ENCODE measurements at places on chromosomes 16 and 17. TPM values are rescaled to one million over a fixed set of nuclear protein-coding genes. Genes with fewer than 3 reads are reported as not detected.

GRCh38 chr16:3035972-3036725 lies 595 bp downstream of the BICDL2 start:
- H3K27ac ChIP-seq, result peak overlapping the region; percentile 37
- peaks cover 31% of the 10 kb centered on the region for H3K4me1 ChIP-seq
- no peaks in the 10 kb centered on the region for H3K36me3 ChIP-seq
- peaks cover 27% of the 10 kb centered on the region for H3K27me3 ChIP-seq
- H3K4me3 ChIP-seq, result peak overlapping the region; percentile 55

- DNase-seq, result no peak
- no peaks in the 10 kb centered on the region for H3K36me3 ChIP-seq
- no peak overlapping the region for H3K27ac ChIP-seq
- H3K4me3 ChIP-seq, result no peak overlapping the region
- H3K27me3 ChIP-seq, result no peaks in the 10 kb centered on the region
- peaks cover 3% of the 10 kb centered on the region for H3K4me1 ChIP-seq
These were observed 23.3 kb upstream of the STH start for GRCh38 chr17:45975640-45976295.

Gene OTOP3
- not detected for total RNA-seq

Gene SEPTIN1
- total RNA-seq, result 3.5 TPM

Gene SLC16A11
- 35.0 TPM for total RNA-seq

DNA sequence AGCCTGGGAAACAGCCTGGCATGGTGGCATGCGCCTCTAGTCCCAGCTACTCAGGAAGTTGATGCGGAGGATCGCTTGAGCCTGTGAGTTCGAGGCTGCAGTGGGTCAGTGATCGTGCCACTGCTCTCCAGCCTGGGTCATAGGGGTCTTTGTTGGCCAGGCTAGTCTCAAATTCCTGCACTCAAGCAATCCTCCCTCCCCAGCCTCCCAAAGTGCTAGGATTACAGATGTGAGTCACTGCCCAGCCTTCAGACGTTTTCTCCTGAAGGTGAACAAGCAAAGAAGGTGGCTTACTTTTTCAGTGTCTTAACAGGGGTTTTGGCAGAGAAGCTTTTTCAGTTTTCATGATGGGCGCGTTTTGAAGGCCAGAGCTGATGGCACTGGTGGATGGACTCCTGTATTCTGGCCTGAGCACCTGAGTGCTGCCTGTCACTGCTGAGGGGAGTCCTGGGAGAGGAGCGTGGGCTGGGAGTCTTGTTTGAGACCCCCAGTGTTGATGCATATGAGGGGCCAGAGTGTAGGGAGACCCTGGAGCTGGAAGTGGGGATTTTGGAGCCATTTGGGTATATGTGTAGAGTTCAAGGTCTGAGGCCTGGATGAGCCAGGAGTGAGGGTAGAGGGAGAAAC lies 41.4 kb downstream of the FOXK2 start:
- H3K27ac ChIP-seq, result no peak overlapping the region
- DNase-seq, result no peak
- no peaks in the 10 kb centered on the region for H3K27me3 ChIP-seq
- H3K36me3 ChIP-seq, result no peaks in the 10 kb centered on the region

Gene ACSM2A
- not detected for total RNA-seq

Gene TRPV2
- 33.4 TPM for total RNA-seq

DNA sequence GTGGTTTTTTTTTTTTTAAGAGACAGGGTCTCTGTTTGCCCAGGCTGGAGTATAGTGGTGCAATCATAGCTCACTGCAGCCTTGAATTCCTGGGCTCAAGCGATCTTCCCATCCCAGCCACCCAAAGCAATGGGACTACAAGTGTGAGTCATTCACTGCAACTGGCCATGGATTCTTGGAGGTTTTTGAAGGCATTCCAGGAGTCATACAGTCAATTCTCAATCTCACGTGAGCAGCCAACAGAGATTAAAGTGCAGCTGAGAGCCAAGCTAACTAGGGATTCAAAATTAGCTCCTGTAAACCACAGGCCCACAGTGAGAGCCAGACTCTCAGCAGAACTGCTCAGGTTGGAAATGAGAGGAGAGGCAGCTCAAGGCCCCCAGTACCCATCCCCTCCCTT lies 30.2 kb downstream of the XPO6 start:
- H3K27me3 ChIP-seq, result no peaks in the 10 kb centered on the region
- H3K36me3 ChIP-seq, result peaks cover 30% of the 10 kb centered on the region
- no peak overlapping the region for H3K27ac ChIP-seq

DNA sequence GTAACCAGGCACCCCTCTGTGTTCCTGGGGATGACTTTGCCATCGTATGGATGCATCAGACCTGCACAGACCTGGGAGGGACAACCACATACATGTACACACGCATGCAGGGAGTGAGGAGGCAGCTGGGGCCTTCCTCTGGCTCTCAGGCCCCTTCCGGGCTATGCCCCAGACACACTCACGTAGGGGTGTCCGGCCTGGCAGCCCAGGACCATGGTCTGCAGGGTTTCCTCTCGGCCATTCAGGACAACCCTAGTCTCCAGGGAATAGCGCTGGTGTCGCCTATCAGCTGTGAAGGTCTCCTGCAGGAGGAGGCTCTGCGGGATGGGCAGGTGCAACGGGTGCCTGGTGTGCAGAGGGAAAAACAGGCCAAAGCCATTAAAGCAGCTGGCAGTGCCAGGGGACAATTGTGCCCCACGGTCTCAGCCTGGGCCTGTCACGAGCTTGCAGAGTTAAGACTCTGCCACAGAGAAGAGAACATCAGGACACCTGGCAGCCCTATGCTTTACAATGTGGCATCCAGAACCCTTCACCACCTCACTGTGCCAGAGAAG lies 101.4 kb downstream of the RMI2 start:
- H3K27me3 ChIP-seq, result no peaks in the 10 kb centered on the region
- no peaks in the 10 kb centered on the region for H3K36me3 ChIP-seq

Gene PRSS8
- total RNA-seq, result 139 TPM

- DNase-seq, result no peak
- peak overlapping the region; percentile 68 for H3K27ac ChIP-seq
- H3K4me1 ChIP-seq, result peaks cover 18% of the 10 kb centered on the region
- no peak overlapping the region for H3K4me3 ChIP-seq
- H3K36me3 ChIP-seq, result no peaks in the 10 kb centered on the region
These were observed 34.8 kb upstream of the FBXO47 start for GRCh38 chr17:39001703-39002637.

DNA sequence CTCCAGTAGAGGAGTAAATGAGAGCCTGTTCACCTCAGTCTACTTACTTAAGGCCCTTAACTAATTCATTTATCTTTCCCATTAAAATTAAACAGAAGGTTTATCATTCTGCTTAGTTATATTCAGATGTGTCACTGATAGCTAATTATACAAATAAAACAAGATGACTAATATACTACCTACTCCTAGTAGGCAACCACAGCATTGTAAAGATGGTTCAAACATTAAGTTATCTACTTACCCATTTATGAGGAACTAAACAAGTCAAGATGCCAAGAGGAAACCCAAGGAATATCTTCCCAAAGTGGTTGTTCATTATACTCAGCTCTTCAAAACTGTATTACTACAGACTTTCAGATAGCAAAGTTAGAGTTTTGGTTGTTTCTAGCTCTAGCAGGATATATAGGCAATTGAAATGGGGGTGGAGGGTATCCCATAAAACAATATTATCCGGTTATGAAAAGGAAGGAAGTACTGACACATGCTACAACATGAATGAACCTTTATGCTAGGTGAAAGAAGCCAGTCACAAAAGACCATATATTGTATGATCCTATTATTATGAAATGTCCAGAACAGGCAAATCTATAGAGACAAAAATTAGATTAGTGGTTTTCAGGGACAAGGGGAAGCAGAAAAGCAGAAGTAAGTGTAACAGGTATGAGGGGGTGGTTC lies 56.5 kb downstream of the SPAG9 start:
- no peak for DNase-seq
- H3K4me3 ChIP-seq, result no peak overlapping the region
- H3K27me3 ChIP-seq, result no peaks in the 10 kb centered on the region
- no peaks in the 10 kb centered on the region for H3K36me3 ChIP-seq

- H3K27me3 ChIP-seq, result no peaks in the 10 kb centered on the region
- no peak overlapping the region for H3K4me3 ChIP-seq
- H3K27ac ChIP-seq, result peak overlapping the region; percentile 30
- H3K4me1 ChIP-seq, result no peaks in the 10 kb centered on the region
- peaks cover 37% of the 10 kb centered on the region for H3K36me3 ChIP-seq
- DNase-seq, result no peak
These were observed 47.2 kb upstream of the ICAM2 start for GRCh38 chr17:64067657-64068056.

DNA sequence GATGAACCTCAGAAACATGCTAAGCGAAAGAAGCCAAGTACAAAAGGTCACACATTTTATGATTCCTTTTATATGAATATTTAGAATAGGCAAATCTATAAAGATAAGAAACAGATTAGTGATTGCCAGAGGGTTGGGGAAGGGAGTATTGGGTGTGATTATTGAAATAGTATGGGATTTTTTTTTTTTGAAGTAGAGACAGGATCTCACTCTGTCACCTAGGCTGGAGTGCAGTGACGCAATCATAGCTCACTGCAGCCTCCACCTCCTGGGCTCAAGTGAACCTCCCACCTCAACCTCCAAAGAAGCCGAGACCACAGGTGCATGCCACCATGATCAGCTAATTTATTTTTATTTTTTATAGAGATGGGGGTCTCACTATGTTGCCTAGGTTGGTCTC lies 35.7 kb downstream of the MEOX1 start:
- no peak for DNase-seq
- no peak overlapping the region for H3K4me3 ChIP-seq
- no peak overlapping the region for H3K27ac ChIP-seq
- H3K36me3 ChIP-seq, result no peaks in the 10 kb centered on the region

GRCh38 chr17:45222996-45223538 lies 1.4 kb downstream of the FMNL1 start:
- peak overlapping the region; percentile 93 for H3K27ac ChIP-seq
- H3K4me3 ChIP-seq, result no peak overlapping the region
- no peaks in the 10 kb centered on the region for H3K36me3 ChIP-seq
- DNase-seq, result no peak
- H3K27me3 ChIP-seq, result peaks cover 6% of the 10 kb centered on the region
- H3K4me1 ChIP-seq, result peaks cover 19% of the 10 kb centered on the region

DNA sequence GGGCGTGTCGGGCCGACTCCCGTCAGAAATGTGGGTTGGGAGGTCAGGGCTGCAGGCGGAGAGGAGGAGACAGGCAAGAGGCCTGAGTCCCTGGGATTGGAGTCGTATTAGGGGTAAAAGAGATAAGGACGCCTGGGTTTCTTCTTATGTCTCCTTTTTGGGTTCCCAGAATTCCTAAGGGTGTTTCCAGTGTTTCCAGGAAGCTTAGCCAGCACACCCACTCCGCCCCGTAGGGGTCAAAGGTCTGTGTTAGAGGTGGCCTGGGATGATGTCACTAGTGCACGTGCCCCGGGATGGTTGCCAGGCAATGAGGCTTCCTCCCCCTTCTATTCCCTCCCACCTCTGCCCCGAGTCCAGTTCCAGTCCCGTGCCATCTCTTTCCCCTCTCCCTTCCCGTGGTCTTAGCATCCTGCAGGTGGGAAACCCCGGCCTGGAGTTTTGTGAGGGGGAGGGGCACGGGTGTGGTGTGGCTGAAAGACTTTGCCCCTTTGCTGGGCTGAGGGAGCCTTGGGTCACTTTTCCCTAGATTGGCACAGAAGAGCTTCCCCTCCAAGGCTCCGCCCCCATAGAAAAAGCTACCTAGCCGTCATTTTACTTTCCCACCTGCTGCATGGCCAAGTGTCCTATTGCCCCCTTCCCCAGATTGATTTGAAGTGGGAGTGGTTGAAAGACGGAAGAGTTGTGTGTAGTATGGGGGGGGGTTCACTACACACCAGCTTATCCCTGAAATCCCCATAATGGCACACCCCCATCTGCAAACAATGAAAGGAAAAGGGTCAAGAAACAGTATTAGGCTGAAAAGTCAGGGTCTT lies 2.8 kb downstream of the KDM6B start:
- H3K4me3 ChIP-seq, result peak overlapping the region; percentile 54
- H3K27me3 ChIP-seq, result no peaks in the 10 kb centered on the region
- no peak for DNase-seq
- H3K4me1 ChIP-seq, result peaks cover 48% of the 10 kb centered on the region
- no peaks in the 10 kb centered on the region for H3K36me3 ChIP-seq

Gene SLC13A2
- total RNA-seq, result not detected

GRCh38 chr16:58449768-58450167 lies 50.2 kb upstream of the NDRG4 start:
- no peak overlapping the region for H3K27ac ChIP-seq
- DNase-seq, result no peak
- peaks cover 6% of the 10 kb centered on the region for H3K4me1 ChIP-seq
- H3K27me3 ChIP-seq, result no peaks in the 10 kb centered on the region

DNA sequence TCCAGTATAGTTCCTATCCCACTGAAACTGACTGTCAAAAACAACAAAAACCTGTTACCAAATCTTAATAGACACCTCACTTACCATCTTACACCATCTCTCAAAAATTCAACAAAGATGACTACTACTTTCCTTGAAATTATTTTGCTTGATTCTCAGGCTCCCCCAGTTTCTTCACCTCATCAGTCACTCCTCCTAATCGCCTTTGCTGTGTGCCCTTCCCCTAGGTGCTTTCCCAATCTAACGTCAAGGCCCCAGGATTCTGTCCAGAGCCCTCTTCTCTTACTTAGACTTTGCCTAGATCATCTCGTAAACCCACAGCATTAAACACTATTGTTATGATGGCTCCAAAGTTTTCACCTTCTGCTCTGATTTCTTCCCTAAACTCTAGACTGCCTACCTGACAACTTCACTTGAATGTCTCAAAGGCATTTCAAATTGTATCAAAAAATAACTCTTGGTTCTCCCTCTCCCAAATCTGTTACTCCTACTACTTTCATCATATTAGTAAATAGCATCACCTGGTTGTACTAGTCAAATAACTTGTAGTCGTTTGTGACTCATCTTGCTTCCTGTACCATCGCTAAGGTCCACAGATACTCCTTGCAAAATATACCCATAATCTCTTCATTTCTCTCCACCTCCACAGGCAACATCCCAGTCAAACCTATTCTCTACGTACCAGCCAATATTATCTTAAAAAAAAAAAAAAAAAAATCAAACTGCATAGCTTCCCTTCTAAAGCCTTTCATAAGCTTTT lies 18.0 kb downstream of the C16orf87 start:
- H3K4me1 ChIP-seq, result peaks cover 7% of the 10 kb centered on the region
- no peaks in the 10 kb centered on the region for H3K27me3 ChIP-seq
- H3K27ac ChIP-seq, result no peak overlapping the region

DNA sequence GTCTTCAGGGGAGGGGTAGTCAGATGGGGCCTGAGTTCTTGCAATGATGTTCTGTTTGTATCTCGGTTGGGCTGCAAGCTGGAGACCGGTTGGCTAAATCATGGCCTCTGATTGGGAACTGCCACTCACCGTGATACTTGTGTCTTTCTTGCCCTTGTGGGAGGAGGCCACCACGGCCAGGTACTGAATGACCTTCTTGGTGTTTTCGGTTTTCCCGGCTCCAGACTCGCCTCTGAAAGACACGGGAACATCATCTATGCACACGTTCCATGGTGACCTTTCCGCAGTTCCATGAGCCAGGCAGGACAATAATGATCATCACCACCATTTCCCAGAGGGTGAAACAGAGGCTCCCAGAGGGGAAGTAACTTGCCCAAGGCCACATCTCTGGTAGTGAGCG lies 70.3 kb downstream of the MYH11 start:
- DNase-seq, result no peak
- H3K27me3 ChIP-seq, result no peaks in the 10 kb centered on the region
- H3K4me1 ChIP-seq, result no peaks in the 10 kb centered on the region
- H3K27ac ChIP-seq, result no peak overlapping the region
- no peak overlapping the region for H3K4me3 ChIP-seq
- H3K36me3 ChIP-seq, result no peaks in the 10 kb centered on the region

- peak; percentile 19 for DNase-seq
- no peaks in the 10 kb centered on the region for H3K27me3 ChIP-seq
- H3K4me1 ChIP-seq, result peaks cover 30% of the 10 kb centered on the region
- H3K4me3 ChIP-seq, result no peak overlapping the region
- peak overlapping the region; percentile 62 for H3K27ac ChIP-seq
These were observed 8.5 kb downstream of the MMP28 start for GRCh38 chr17:35786941-35787432.

- peak overlapping the region; percentile 16 for H3K4me3 ChIP-seq
- no peaks in the 10 kb centered on the region for H3K27me3 ChIP-seq
- no peak overlapping the region for H3K27ac ChIP-seq
These were observed 176.4 kb upstream of the GSE1 start for GRCh38 chr16:85436636-85437165.

Gene CHST5
- 1.7 TPM for total RNA-seq

All from upper lobe of left lung (tissue), 6 donors.